Activated T-helper 17 cell treated with anti-CD3 and anti-CD28 coated beads, Interleukin-2, amount 50 U/mL, for 72 hours (primary cell): ENCODE measurements at places on chromosomes 3 and 15. TPM values are rescaled to one million over a fixed set of nuclear protein-coding genes. Genes with fewer than 3 reads are reported as not detected.

DNA sequence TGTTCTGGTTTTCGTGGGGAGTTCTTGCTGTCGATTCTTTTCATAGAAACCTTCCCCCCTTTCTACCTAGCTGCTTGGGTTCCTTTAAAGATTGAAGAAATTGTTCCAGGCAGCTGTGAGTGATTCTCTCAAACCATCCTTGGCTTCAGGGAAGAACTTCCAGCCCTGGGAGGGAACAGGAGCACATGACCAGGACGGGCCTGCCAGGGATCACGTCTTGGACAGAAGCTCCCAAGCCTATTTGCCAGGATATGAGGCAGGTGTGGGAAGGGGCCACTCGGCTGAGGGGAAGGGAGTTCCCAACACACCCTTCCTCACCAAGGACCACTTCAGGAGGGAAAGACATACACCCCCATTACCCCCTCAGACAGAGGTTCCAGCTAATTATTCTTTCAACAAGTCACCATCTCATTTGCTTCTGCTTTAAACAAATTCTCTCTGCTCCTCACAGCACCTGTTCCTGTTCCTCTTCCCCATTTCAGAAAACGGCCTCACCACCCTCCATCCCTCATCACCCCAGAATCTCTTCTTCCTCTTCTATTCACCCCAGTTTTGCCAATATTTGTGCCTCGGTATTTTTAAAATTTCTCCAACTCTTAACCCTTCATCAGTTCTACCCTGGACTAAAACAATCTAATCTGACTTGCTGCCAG lies 62.5 kb downstream of the WHAMM start:
- no peak overlapping the region for H3K4me3 ChIP-seq
- no peak for ATAC-seq
- no peaks in the 10 kb centered on the region for H3K36me3 ChIP-seq
- no peak overlapping the region for H3K27ac ChIP-seq

- no peak overlapping the region for H3K27ac ChIP-seq
- no peak for ATAC-seq
- no peaks in the 10 kb centered on the region for H3K4me1 ChIP-seq
- no peaks in the 10 kb centered on the region for H3K36me3 ChIP-seq
Measured at GRCh38 chr3:159664006-159664405, 324.6 kb upstream of the IL12A start.

DNA sequence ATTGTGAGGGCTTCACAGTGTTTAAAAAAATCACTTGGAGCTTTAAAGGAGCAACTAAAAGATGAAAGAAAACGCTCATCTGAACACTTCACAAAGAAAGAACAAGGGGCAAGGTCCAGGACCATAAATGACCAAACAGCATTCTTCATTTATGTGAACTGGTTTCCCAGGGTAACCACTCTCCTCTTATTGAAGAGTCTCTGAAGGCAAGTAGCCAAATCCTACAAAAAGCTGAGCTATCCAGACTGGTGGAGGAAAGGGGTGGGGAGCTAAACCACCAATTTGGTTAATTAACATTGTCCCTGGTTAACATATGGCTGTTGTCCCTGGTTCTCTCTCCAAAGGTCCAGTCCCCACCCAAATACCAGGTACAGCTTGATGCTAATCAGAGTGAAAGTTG lies 58.1 kb downstream of the OSBPL10 start:
- no peaks in the 10 kb centered on the region for H3K4me1 ChIP-seq
- H3K27me3 ChIP-seq, result peaks cover 9% of the 10 kb centered on the region
- ATAC-seq, result no peak
- H3K4me3 ChIP-seq, result no peak overlapping the region
- H3K36me3 ChIP-seq, result no peaks in the 10 kb centered on the region

DNA sequence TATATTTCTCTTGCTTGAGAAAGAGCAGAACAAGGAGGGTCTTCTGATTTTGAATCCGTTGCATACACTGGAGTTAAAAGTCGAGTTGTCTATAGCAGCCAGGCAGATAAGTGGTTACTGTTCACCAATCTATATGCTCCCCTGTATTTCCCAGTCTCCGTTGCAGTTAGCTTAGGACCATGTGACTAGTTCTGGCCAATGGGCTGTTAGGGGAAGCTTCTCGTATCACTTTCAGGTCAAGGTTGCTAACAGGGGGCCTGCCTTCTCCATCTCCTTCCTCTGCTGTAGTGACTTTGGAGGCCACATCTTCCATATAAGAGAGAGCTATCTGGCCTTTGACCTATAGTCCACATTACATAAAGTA lies 188.5 kb upstream of the KBTBD8 start:
- H3K27ac ChIP-seq, result no peak overlapping the region
- no peak overlapping the region for H3K4me3 ChIP-seq
- ATAC-seq, result no peak
- H3K4me1 ChIP-seq, result no peaks in the 10 kb centered on the region
- no peaks in the 10 kb centered on the region for H3K36me3 ChIP-seq

- peaks cover 6% of the 10 kb centered on the region for H3K4me1 ChIP-seq
- no peak for ATAC-seq
- H3K27me3 ChIP-seq, result no peaks in the 10 kb centered on the region
- H3K36me3 ChIP-seq, result peaks cover 100% of the 10 kb centered on the region
- H3K27ac ChIP-seq, result no peak overlapping the region
Measured at GRCh38 chr3:52606373-52607085, 70.1 kb downstream of the UQCC5 start.

DNA sequence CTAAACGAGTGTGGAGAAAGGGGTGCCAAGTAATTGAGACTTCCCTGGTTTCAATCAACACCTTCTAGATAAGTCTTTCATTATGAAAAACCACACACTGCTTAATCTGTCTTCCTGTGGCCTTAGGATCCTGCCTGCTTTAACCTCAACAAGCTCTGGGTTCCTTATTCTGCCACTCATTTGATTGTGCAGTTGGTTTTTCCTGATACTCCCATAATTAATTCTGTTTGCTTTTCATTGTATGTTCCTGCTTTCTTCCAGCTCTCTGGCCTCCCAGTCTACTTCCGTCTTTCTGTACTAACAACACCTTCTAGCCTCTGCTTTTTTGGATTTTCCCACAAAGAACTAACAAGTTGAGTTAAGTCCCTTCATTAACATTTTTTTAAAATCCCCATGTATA lies 20.2 kb upstream of the GCNT3 start:
- H3K36me3 ChIP-seq, result no peaks in the 10 kb centered on the region
- H3K4me3 ChIP-seq, result peak overlapping the region; percentile 28
- ATAC-seq, result peak; percentile 15
- H3K4me1 ChIP-seq, result peaks cover 15% of the 10 kb centered on the region
- no peak overlapping the region for H3K27ac ChIP-seq

DNA sequence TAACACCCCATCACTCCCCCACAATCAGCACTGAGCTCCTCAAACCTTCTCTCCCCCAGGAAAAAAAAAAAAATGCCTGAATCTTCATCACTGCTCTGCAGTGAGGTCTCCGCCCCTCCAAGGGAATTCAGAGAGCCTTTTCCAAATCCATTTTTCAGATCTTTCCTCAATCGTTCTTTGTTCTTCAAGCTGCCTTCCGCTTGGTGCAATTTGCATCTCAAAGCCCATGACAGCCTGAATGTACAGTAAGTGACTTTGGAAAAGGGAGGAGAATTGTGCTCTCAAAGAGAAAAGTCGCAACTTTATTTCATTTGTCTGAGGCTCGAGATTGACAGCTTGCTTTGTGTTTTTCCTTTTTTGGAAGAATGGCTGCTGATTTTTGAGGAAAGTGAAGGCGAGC lies 75.0 kb downstream of the CORO2B start:
- no peak overlapping the region for H3K27ac ChIP-seq
- H3K4me1 ChIP-seq, result no peaks in the 10 kb centered on the region
- no peaks in the 10 kb centered on the region for H3K36me3 ChIP-seq
- no peak for ATAC-seq

DNA sequence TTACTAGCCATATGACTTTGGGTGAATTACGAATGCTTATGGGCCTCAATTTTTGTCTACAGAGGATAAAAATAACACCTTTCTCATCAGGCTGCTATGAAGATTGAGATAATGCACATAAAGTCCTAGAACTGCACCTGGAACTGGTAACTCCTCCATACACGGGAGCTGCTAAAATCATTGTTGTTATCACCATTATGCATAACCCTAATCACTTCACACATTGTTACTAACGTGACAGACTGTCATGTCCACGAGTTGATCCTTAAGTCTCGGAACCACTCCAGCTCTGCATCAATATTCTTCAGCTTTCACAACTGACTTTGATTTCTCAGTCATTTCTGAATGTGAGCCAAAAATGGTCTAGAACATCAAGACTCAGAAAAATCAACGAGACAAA lies 64.1 kb downstream of the RFTN1 start:
- H3K27me3 ChIP-seq, result no peaks in the 10 kb centered on the region
- ATAC-seq, result no peak
- no peak overlapping the region for H3K4me3 ChIP-seq
- peaks cover 29% of the 10 kb centered on the region for H3K4me1 ChIP-seq

DNA sequence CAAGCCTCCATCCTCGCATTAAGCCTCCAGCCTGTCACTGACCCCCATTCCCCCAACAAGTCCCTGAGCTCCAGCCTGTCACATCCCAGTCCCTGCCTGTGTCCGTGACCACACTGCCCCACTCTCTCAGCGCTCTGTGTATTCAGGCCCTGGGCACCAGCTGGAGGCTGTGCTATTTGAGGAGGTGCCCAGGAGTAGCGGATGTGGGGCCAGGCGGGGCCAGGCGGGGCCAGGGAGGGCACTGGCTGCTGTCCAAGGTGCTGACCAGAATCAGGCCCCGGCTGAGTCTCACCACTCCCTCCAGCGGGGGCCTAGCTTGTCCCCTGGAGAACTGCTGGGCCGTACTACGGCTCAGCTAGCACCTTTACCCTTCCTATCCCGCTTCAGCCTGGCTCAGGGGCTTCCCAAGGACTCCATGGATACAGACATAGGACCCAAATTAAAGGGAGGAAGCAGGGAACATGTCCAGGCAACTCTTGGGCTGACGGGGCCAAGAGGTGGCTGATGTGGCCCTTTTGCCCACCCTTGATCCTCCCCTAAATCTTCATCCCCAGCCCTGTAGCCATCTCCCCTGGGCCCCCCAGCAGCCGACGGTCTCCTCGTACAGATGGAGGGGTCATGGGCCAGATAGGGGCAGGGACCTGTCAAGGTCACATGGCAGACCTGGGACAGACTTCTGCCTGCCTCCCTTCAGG lies 1.1 kb downstream of the HHATL start:
- no peak overlapping the region for H3K27ac ChIP-seq
- ATAC-seq, result peak; percentile 64
- no peaks in the 10 kb centered on the region for H3K36me3 ChIP-seq
- no peaks in the 10 kb centered on the region for H3K4me1 ChIP-seq
- no peaks in the 10 kb centered on the region for H3K27me3 ChIP-seq

DNA sequence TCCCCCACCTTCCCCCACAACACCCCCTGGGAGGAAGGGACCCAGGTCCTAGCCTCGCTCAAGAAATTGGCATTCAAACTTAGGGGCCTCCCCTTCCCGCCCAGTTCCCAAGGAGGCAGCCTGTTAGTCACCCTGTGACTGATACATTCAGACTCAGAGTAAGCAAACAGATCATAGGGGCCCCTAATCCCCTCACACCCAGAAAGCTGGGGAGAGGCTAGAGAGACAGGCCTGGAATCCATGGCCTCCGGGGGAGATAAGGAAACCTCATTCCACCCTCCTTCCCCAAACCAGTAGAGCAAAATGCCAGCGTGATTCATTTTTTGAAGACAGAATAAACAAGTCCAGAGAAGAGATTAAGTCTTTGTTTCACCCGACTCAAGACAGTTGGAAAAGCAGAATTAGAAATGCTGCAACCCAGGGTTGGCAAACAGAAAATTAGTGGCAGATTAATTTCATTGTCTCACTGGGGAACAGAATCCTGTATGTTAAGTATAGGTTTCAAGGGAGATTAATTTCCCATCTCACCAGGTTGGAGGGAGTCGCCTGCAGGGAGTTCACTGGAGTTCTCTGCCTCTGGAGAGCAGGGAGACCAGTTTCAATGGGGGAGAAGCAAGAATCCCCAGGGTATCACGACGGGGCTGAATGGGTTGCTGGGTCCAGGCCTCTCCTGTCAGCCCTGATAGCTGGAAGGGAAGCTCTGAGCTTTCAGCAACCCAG lies 268.3 kb downstream of the UACA start:
- H3K36me3 ChIP-seq, result peaks cover 11% of the 10 kb centered on the region
- H3K27ac ChIP-seq, result peak overlapping the region; percentile 76
- H3K4me1 ChIP-seq, result peaks cover 45% of the 10 kb centered on the region

- no peak overlapping the region for H3K4me3 ChIP-seq
- H3K4me1 ChIP-seq, result no peaks in the 10 kb centered on the region
- no peak overlapping the region for H3K27ac ChIP-seq
- H3K27me3 ChIP-seq, result peaks cover 3% of the 10 kb centered on the region
- ATAC-seq, result no peak
Measured at GRCh38 chr3:116824208-116824607, 114.6 kb downstream of the TUSC7 start.

GRCh38 chr3:30639937-30640336 lies 33.5 kb downstream of the TGFBR2 start:
- H3K27me3 ChIP-seq, result no peaks in the 10 kb centered on the region
- ATAC-seq, result peak; percentile 65
- peaks cover 85% of the 10 kb centered on the region for H3K36me3 ChIP-seq
- peak overlapping the region; percentile 98 for H3K27ac ChIP-seq
- peak overlapping the region; percentile 84 for H3K4me3 ChIP-seq
- peaks cover 63% of the 10 kb centered on the region for H3K4me1 ChIP-seq

DNA sequence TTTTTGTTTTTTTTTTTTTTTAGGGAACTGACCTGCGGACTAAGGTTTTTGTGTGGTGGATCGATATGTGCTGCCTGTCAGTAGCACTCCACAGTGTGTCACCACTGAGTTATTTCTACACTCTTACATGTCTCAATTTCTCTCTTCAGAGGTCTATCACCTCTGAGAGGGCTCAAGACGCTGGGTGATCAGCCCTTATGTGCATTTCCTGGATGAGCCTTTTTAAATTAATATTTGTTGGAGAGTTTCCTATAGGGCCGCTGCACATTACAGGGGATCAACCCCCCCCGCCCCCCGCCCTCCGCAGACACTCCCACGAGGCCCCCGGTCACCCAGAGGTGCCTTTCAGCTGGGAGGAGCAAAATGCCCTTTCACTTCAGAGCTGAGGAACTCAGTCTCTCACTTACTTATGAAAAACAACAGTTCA lies 34.5 kb upstream of the AP4E1 start:
- no peaks in the 10 kb centered on the region for H3K36me3 ChIP-seq
- no peak overlapping the region for H3K27ac ChIP-seq
- H3K4me3 ChIP-seq, result no peak overlapping the region
- H3K27me3 ChIP-seq, result peaks cover 11% of the 10 kb centered on the region
- no peak for ATAC-seq

- no peak overlapping the region for H3K4me3 ChIP-seq
- no peak for ATAC-seq
- no peak overlapping the region for H3K27ac ChIP-seq
Measured at GRCh38 chr3:99639579-99639978, 1.2 kb downstream of the COL8A1 start.

DNA sequence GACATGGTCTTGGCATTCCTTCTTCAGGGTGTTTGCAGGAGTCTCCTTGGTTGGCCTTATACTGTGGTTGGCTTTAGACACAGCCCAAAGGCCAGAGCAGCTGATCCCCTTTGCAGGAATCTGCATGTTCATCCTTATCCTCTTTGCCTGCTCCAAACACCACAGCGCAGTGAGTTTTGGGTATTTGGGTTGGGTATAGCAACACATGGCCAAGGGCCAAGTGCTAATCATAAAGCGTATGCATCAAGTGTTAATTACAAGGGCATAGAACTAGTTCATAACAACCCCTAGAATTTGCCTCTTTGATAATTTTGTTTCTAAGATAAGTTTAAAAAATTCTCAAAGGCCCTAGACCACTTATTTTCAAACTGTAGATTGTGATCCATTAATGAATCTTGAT lies 11.8 kb downstream of the SLC28A2 start:
- H3K4me3 ChIP-seq, result no peak overlapping the region
- ATAC-seq, result no peak
- no peaks in the 10 kb centered on the region for H3K4me1 ChIP-seq
- H3K36me3 ChIP-seq, result no peaks in the 10 kb centered on the region

Gene VIPR1
- total RNA-seq, result 12.1 TPM

Gene CPN2
- total RNA-seq, result not detected

Gene KBTBD12
- not detected for total RNA-seq

Gene RLBP1
- total RNA-seq, result not detected

Gene GNAT1
- total RNA-seq, result not detected
